ENCODE measurements at places on chromosomes 12 and 14. TPM values are rescaled to one million over a fixed set of nuclear protein-coding genes. Genes with fewer than 3 reads are reported as not detected.

GRCh38 chr12:54830199-54830598 is 24.1 kb upstream of the MUCL1 start:
- DNase-seq = no peak

GRCh38 chr12:49264466-49264872 is 413 bp upstream of the TUBA1C start:
- DNase-seq = no peak

- DNase-seq = no peak
Measured at GRCh38 chr14:37051680-37052079, 120.7 kb downstream of the SLC25A21 start.

GRCh38 chr14:53716578-53716977 is 240.0 kb downstream of the BMP4 start:
- no peak for DNase-seq

DNA sequence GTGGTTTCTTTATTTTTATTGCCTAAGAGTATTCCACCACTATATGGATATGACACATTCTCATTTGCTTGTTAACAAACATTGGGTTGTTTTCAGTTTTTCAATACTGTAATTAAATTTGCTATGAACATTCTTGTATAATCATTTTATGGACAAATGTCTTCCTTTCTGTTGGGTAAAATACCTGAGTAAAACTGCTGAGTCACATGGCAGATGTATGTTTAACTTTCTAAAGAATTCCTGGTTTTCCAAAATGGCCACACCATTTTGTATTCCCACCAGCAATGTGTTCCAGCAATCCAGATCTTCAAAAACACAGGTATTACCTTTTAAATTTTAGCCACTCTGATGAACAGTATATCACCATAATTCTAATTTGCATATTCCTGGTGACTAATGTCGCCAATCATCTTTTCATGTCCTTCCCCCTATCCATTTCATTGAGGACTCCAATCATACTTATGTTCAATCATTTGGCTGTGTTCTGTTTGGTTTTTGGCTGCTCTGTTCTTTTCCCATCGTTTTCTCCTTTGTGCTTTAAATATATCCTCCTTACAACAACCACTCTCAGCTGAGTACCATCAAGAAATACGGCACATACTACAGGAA is 36.0 kb downstream of the CDK17 start:
- no peak for DNase-seq

GRCh38 chr12:43696154-43696553 is 62.4 kb downstream of the PUS7L start:
- DNase-seq = no peak

DNA sequence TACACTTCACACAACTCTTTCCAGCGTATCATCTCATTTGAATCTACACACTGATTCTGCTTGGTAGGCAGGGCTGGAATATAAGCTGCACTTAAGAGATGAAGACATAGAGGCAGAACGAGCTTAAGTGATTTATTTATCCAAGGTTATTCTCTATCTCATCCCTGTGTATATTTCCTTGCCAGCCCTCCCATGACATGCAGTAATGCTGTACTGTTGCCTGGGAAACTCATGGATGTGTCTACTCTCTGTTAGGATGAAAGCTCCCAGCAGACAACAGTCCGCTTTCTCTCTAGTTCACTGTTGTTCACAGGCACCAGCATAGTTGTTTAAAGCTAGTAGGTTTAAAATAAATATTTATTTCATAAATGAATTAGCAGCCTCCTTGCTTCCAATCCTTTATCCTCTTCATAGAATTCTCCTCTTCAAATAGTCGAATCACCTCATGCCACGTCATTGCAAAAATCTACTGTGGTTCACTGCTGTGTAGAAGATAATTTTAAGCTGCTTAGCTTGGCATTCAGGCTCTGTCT is 25.4 kb downstream of the FGF6 start:
- no peak for DNase-seq

- DNase-seq = no peak
Measured at GRCh38 chr12:113565368-113565767, 93.7 kb upstream of the LHX5 start.

DNA sequence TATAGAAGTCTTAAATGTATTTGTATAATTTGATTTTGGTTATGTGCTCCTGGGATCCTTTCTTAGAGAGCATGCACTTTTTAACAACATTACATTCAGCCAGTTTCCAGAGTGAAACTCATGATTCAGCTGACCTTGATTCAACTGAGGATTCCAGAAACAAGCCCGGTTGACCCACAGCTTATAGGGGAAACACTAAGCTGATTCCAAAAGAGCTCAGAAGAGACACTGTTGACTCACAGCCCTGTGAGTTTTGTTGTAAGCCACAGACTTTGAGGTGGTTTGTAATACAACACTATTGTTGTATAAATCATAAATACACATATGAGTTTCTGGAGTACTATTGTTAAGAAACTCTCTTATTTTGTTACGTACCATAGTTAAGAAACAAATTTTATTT is 133.8 kb upstream of the MGAT4C start:
- no peak for DNase-seq

DNA sequence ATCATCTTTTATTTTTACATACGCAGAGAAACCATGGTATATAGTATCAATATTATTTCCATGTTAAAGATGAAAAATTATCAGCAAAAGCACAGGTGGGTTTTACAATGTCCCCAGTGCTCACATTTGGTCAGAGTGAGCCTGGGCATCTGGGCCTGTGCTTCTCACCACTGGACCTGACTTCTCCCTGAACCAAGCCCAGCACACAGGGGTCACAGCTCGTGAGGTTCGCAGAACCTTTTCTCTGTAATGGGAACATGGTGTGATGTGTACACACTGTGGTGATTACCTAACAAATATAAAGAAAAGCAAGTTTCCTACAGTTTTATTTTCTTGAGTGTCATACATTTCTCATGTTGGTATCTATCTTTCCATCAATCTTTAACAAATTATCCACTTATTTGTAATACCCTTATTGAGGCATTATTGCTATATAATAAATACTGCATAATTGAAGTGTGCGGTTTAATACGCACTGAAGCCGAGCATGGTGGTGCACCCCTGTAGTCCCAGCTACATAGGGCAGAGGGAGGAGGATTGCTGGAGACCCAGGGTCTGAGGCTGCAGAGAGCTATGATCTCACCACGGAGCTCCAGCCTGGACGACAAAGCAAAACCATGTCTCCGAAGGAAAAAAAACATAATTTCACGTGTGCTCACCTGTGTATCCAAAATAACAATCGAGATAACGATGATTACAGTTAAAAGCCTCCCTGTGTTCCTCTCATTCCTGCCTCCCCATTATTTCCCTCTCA is 743.2 kb downstream of the TMEM121 start:
- no peak for DNase-seq

- DNase-seq = no peak
Measured at GRCh38 chr12:127803545-127803944, 463.4 kb upstream of the TMEM132C start.

DNA sequence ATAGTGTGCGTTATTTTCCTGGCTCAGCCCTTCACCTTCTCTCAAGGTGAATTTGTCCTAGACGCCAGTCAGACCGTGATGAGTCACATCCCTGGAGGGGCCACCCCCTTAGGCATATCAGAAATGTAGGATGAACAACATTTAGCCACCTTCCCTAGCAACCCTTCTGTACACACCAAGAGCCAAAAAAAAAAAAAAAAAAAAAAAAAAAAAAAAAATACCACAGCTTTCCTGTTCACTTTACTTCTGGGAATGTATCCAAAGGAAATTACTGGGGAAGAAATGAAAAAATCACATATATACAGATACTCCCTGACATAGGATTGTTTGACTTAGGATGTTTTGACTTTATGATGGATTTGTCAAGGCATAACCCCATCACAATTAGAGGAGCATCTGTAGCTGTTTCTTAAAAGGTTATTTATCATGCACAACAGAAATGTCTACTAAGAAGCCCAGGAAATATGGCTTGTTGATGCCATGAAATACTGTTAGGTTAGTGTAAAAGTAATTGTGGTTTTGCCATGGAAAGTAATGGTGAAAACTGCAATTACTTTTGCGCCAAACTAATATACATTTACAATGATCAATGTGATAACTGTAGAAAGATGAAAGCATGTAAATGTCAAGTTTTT is 68.2 kb upstream of the BDKRB2 start:
- no peak for DNase-seq

DNA sequence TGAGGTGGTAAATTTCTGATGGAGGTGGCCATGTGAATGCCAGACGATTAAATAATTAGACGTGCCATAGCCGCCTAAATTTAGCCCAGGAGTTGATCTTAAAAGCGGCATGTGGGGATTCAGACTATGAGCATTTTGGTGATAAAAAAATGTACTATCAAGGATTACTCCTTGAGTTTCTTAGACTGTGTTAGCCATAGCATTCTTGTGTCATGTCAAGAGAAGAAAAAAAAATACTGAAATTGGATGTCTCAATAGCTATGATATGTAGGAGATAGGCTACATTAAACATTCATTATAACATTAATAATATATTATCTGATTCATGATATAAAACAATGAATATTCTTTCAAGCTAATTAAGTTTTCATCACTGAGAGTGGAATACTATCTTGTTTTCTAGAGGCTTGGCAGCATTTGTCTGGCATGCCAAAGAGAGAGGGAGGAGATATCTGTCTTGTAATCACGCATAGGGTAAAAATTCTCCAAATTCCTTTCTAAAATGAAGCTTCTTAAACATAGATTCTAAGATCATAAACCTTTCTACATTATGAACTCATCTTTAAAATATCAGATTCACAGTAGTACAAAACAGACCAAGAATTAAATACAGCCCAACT is 727.0 kb downstream of the C12orf50 start:
- no peak for DNase-seq

GRCh38 chr12:2691345-2692071 is 103.3 kb upstream of the FKBP4 start:
- DNase-seq = no peak

- DNase-seq = peak; percentile 77
Measured at GRCh38 chr12:32895688-32896431, 717 bp downstream of the PKP2 start.

GRCh38 chr12:47745485-47746041 is 13.1 kb downstream of the RAPGEF3 start:
- DNase-seq = no peak

GRCh38 chr12:53798575-53798974 is 46.8 kb upstream of the CISTR start:
- no peak for DNase-seq

DNA sequence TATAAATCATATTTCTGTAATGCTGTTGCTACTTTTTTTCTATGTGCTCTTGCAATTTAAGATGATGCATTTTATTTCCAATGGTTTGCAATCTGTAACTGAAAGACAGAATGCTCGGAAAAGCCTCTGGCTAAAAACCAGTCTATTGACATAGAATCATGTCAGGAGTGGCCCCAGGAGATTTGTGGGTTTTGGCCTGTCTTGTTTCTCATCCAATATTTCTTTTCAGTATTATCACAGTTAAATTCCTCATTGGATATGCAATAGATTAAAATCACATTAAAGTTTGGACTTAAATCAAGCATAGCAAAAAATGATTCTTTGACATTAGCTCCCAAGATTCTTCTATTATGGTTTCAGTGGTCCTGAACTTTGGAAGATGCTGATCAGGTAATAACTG is 19.1 kb upstream of the SLC38A2 start:
- DNase-seq = no peak

Gene NANOG
- 0.70 TPM for total RNA-seq

Gene CCDC175
- not detected for total RNA-seq

Gene KCNC2
- 0.08 TPM for total RNA-seq

Gene NGB
- not detected for total RNA-seq

Gene RNF212B
- not detected for total RNA-seq

Gene MSRB3
- total RNA-seq = 1.6 TPM

Gene SLC6A13
- total RNA-seq = 91.6 TPM

Gene TC2N
- 1.5 TPM for total RNA-seq

Gene TGM1
- total RNA-seq = 1.8 TPM

Gene SOX5
- 32.2 TPM for total RNA-seq

Gene ESPL1
- 0.73 TPM for total RNA-seq

Measured in left lobe of liver (tissue), 2 donors.